ENCODE measurements at places on chromosomes 5 and 9. TPM values are rescaled to one million over a fixed set of nuclear protein-coding genes. Genes with fewer than 3 reads are reported as not detected.

ALDOB gene
- not detected for total RNA-seq

KLF4 gene
- not detected for total RNA-seq

THBS4 gene
- 6.9 TPM for total RNA-seq

MTX3 gene
- 27.9 TPM for total RNA-seq

WNT8A gene
- not detected for total RNA-seq

RGS7BP gene
- 0.39 TPM for total RNA-seq

CER1 gene
- 0.32 TPM for total RNA-seq

GRCh38 chr5:138901716-138902115 lies 26.6 kb upstream of the LRRTM2 start:
- peaks cover 6% of the 10 kb centered on the region for H3K4me1 ChIP-seq
- H3K36me3 ChIP-seq, result peaks cover 35% of the 10 kb centered on the region
- no peaks in the 10 kb centered on the region for H3K27me3 ChIP-seq
- DNase-seq, result no peak

DNA sequence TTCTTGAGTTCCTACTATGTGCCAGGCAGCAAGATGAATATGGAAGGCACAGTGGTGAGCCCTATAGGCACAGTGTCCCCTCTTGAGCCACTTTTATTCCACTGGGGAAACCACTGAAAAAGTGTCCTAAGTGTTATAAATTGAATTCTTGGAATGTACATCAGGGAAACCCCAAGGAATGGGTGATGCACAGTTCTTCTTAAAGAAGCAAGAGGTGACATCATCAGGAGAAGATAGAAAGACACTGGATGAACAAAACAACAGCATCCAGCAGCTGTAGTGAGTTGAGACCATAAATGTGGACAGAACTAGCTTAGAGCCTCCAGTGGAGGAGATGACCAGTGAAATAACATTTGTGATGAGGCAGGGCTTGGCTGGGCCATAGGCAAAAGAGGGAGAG lies 199.2 kb upstream of the ANKRD55 start:
- no peak overlapping the region for H3K4me3 ChIP-seq
- H3K27ac ChIP-seq, result no peak overlapping the region
- H3K4me1 ChIP-seq, result peaks cover 17% of the 10 kb centered on the region
- no peak for DNase-seq
- no peaks in the 10 kb centered on the region for H3K27me3 ChIP-seq

- peaks cover 4% of the 10 kb centered on the region for H3K4me1 ChIP-seq
- H3K4me3 ChIP-seq, result no peak overlapping the region
- H3K27me3 ChIP-seq, result no peaks in the 10 kb centered on the region
Observed at GRCh38 chr5:159759791-159760290, 156.4 kb upstream of the ADRA1B start.

DNA sequence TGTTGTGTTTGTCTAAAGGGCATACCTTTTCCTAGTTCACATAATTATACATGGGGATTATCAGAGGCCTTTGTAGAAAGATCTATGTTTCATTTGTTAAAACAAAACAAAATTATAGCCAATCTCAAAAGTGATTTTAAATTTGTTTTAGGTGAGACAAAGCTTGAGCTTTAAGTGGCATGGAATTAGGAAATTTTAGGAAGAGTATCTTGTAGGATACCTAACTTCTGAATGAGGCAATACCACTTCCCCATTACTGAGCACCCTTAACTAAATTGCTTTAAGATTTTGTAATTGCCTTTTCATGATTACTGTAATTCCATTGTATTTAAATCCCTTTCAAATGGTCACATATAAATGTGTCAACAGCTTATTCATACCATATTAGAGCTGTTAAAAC lies 775.6 kb downstream of the NR2F1-AS1 start:
- H3K36me3 ChIP-seq, result no peaks in the 10 kb centered on the region
- no peak overlapping the region for H3K4me3 ChIP-seq
- no peaks in the 10 kb centered on the region for H3K27me3 ChIP-seq
- peaks cover 60% of the 10 kb centered on the region for H3K4me1 ChIP-seq

DNA sequence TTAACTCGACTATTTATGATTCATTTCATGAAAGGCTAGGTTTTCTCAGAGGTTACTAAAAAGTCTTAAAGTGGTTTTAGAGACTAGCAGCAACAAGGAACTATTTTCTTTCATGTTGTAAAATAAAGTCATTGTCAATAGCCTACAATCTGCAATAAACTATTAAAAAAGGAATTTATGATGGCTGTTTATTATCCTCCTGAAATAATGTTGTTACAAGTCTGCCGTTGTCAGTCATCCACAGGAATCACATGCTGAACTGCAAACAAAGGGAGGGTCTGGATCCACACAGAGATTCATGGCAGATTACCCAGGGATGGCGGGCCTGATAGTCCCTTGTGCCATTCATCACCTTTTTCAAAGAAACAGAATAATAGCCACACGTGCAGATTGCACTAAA lies 49.2 kb downstream of the TMEM174 start:
- DNase-seq, result no peak
- peaks cover 100% of the 10 kb centered on the region for H3K27me3 ChIP-seq
- H3K4me1 ChIP-seq, result no peaks in the 10 kb centered on the region
- H3K27ac ChIP-seq, result no peak overlapping the region
- no peak overlapping the region for H3K4me3 ChIP-seq

- H3K4me3 ChIP-seq, result no peak overlapping the region
- H3K27ac ChIP-seq, result no peak overlapping the region
- H3K27me3 ChIP-seq, result peaks cover 62% of the 10 kb centered on the region
Observed at GRCh38 chr5:178993236-178993765, 1.8 kb downstream of the GRM6 start.

- peaks cover 3% of the 10 kb centered on the region for H3K36me3 ChIP-seq
- no peak overlapping the region for H3K27ac ChIP-seq
- peaks cover 6% of the 10 kb centered on the region for H3K4me1 ChIP-seq
Observed at GRCh38 chr5:156411-157072, 34.8 kb upstream of the LRRC14B start.

DNA sequence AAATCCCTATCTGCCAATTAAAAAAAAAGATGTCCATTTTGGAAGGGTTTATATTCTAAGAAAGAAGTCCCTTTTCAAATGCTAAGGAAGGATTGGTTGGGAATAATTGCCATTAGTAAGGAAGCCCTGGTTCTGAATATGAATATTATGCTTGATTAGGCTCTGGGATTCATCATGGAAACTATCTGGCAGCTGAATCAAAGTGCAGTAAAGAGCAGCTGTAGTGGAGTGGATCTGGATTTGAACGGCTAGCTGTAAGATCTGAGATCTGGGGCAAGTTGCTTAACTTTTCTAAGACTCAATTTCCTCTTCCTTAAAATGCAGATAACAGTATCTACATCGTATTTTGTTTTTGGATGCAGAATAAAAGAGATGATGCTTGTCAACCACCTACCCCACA lies 10.5 kb downstream of the IL12B start:
- no peak overlapping the region for H3K27ac ChIP-seq
- peaks cover 31% of the 10 kb centered on the region for H3K27me3 ChIP-seq
- no peaks in the 10 kb centered on the region for H3K36me3 ChIP-seq
- no peaks in the 10 kb centered on the region for H3K4me1 ChIP-seq
- no peak for DNase-seq

DNA sequence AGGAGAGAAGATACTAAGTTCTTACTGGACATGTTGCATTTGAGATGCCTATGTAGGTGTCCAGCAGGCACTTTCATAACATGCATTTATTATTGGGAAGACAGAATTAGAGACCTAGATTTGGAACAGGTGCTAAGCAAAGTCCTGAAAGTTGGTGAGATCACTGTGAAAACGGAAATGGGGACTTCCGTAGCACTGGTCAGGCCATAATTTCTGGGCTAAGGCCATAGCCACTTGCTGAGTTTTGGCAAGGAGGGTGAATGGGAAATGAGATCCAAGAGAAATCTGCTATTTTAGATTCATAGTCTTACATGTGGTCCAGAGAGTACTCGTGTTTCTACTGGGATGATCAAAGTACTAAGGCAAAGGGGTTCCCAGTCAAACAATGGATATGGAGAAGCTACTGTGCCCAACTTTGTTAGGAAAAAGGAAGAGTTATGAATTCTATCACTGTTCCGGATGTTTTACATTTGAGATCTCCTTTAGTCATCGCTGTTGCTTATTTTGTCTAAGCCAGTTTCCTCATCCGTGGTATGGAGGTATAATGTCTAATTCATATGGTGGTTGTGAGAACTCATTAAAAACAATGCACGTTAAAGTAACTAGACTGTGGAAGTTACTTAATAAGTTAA lies 33.4 kb downstream of the TEK start:
- H3K27me3 ChIP-seq, result no peaks in the 10 kb centered on the region
- no peak for DNase-seq
- peaks cover 3% of the 10 kb centered on the region for H3K36me3 ChIP-seq
- H3K4me1 ChIP-seq, result peaks cover 12% of the 10 kb centered on the region
- no peak overlapping the region for H3K4me3 ChIP-seq
- H3K27ac ChIP-seq, result peak overlapping the region; percentile 12

- no peaks in the 10 kb centered on the region for H3K36me3 ChIP-seq
- peaks cover 38% of the 10 kb centered on the region for H3K4me1 ChIP-seq
- H3K4me3 ChIP-seq, result no peak overlapping the region
- no peak overlapping the region for H3K27ac ChIP-seq
- no peak for DNase-seq
Observed at GRCh38 chr5:173964506-173964905, 24.5 kb upstream of the C5orf47 start.

GRCh38 chr9:6960777-6961176 lies 203.0 kb downstream of the KDM4C start:
- peaks cover 23% of the 10 kb centered on the region for H3K4me1 ChIP-seq
- no peaks in the 10 kb centered on the region for H3K27me3 ChIP-seq
- no peak overlapping the region for H3K4me3 ChIP-seq
